Stimulated activated CD8-positive, alpha-beta memory T cell treated with anti-CD3 and anti-CD28 coated beads, Interleukin-15, amount 100 ng/mL, for 48 hours (primary cell): ENCODE measurements at places on chromosomes 5 and 9.

- DNase-seq = no peak
Observed at GRCh38 chr5:171785517-171785916, at the start of gene SMIM23. TSS of gene SMIM23 (plus strand) at chr5:171785817. CDS start at chr5:171785872, 55 bp downstream.

- DNase-seq = no peak
Observed at GRCh38 chr9:26077860-26078259, 399.6 kb upstream of the TUSC1 start.

DNA sequence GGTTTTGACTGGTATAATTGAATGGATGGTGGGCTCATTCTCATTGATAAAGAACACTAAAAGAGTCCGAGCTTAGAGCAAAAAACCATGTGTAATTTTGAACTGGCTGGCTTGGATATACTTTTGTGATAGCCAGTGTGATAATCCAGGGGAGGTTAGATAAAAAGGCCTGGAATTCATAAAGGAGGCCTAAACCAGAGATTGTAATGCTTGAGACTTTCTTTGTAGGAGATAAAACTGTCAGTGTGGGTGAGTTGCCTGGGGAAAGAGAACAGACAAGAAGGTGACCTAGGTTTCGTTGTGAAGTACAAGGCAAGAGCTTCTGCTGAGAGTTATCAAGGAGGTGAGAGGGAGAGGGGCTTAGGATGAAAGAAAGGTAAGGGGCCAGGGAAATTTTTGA lies 17.0 kb upstream of the NMUR2 start:
- no peak for DNase-seq

DNA sequence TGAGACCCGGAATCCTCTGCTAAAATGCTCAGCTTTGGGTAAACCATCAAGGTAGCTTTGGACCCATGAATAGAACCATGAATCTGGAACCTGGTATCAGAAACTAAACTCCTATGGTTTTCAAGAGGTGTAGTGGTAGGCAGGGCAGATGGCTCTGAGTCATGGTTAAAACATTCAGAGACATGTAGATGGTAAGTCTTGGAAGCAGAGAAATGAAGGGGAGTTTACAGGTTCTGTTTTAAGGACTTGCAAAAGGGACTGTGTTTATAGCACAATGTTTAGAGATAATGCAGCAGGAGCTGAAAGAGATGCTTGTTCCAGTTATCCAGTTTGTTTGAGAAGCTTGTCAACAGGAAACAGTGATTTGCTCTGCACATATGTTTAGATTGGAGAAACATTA lies 36.0 kb upstream of the FBN2 start:
- DNase-seq = no peak

GRCh38 chr9:77847059-77847499 lies 184.5 kb downstream of the GNAQ start:
- DNase-seq = no peak
